ENCODE measurements at places on chromosomes 12 and 14.
A peak's percentile ranks its signal among the peaks of the same experiment; 100 is the strongest.

DNA sequence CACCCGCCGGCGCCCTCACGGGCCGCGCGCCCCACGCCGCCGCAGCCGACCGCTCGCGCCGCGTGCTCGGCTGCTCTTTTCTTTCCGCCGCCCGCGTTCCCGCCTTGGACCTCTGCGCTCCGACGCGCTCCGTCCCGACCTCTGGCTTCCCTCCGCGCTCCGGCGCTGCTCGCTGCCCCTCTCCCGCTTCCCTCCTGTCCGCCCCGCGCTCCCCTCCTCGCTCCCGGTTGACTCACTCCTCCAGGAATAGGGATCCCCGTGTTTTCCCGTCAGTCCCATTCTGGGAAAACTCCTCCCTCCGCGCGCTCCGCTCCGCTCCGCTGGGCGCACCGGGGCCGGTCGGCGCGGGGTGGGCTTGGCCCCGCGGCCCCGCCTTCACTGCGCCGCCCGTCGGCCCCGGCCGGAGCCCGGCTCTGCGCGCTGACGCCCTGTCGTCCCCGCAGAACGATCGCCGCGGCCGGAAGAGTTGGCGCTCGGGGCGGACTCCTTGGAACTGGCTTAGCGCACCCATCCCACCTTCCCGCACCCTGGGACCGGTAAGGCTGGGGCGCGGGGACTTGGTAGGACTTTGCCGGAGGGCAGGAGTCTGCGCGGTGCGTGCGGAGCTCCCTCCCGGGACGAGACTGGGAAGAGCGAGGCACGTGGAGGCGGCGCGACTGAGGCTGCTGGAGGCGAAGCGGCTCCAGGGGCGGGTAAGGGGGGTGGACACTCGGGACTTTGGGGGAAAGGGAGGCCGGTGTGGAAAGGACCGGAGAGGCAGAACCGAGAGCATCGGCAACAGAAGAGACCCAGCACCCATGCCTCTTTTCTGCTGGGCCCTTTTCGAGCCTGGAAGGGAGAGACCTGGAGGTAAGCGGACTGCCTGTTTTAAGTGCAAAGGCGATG is 550 bp downstream of the TEAD4 start:
- DNase-seq: peak; percentile 71

DNA sequence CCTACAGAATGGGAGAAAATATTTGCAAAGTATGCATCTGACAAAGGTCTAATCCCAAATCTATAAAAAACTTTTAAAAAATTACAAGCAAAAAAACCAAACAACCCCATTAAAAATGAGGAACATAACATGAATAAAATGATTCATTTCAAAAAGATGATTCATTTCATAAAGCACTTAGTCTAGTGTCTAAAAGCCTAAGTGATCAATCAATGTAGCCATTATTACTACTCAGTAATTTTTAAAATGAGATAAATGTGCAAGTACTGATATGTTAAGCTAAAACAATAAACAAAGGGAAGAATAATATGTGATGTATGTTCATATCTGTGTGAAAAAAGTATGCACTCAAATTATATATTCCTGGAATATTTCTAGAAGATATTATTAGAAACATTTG is 119.1 kb upstream of the GARIN6 start:
- no peak for DNase-seq

DNA sequence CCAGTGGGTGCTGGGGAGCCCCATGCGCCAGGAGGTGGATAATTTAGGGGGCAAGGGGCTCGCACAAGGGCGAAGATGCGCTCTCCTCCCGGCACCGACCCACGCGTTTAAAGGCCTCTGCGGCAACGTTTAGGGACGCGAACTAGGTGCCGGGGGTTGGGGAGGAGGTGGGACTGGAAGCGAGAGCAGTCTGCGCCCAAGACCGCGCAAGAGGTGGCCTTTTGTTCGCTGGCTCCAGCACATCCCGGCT is 1.3 kb downstream of the SLC38A1 start:
- DNase-seq: no peak

- DNase-seq: no peak
Measured at GRCh38 chr14:69287098-69288010, 27.4 kb downstream of the GALNT16 start.

DNA sequence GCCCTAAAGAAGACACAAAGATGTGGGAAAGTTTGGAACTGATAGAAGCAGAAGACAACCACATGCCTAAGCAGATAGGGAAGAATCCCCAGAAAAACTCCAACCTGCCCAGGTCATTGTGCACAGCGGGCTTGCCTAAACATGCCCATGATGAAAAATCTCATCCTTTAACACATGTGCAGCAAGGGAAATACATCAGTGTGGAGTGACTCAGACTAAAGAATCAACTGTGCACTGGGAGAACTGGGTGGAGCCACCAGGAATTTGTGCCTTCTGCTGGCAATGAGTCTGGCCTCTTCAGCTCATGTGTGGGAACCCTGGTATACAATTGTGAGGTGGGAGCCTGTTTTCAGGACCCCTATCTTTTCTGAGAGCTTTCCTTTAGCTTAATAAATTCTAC is 398.5 kb downstream of the FSCB start:
- no peak for DNase-seq

DNA sequence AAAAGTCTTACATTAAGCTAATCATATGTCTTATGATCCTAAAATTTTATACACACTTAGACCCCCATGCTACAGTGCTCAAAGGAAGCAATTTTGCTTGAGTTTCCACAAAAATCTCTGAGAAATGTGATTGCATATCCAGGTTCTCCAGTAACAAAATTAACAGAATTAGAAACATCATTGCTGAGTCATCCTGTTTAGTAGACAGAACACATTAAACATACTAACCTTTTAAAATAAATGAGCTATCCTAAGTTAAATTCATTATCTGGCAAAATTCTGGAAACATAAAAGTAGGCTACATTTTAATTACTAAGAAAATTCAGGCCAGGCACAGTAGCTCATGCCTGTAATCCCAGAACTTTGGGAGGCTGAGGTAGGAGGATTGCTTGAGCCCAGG is 94.7 kb downstream of the DENND5B start:
- DNase-seq: no peak

DNA sequence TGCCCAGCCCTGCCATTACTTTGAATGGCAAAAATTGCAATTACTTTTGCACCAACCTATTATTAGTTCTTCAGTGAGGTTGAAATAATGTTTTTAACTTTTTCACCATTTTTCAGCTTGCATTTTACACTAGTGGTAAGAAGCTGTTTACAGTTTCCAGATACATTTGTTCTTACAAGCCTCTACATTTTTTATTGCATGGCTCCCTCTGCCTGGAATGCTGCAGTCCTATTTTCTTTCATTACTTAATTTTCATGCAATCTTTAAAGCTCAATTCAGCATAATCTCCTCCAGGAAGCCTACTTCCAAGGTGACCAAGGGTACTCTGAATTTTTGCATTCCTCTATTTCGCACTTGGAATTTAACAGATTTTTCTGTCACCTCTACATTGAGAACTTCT is 33.4 kb downstream of the CCER1 start:
- DNase-seq: no peak

GRCh38 chr14:54676812-54677708 is 110.1 kb downstream of the SAMD4A start:
- no peak for DNase-seq

GRCh38 chr14:24253936-24254335 is 9.0 kb downstream of the TGM1 start:
- DNase-seq: no peak

- no peak for DNase-seq
Measured at GRCh38 chr12:28024231-28024995, 51.9 kb upstream of the PTHLH start.

- DNase-seq: no peak
Measured at GRCh38 chr12:96454396-96454795, 35.0 kb upstream of the CFAP54 start.

GRCh38 chr12:57498132-57498502 is 10.2 kb downstream of the MARS1 start:
- DNase-seq: no peak

DNA sequence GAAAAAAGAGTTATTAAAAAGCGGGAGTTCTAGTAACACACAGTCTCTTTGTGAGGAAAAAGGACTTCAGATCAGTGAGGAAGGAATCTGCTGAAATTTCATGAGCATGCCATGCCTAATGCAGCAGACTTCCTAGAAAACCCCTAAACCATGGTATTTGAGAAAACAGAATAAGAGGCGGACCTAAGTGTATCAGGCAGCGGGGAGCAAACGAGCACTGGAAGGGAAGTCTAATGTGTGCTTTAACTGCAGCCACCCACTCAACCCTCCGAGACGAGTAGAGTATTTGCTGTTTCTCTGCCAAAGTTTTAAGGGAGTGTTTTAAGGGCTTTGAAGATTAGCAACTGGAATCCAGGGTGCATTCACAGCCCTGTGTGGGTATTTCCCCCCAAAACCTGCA is 36.5 kb downstream of the ACADS start:
- no peak for DNase-seq

- DNase-seq: no peak
Measured at GRCh38 chr14:83294941-83295340, 1761.3 kb upstream of the SEL1L start.

GRCh38 chr12:128534906-128535305 is 267.9 kb downstream of the TMEM132C start:
- DNase-seq: no peak

- DNase-seq: peak; percentile 90
Measured at GRCh38 chr12:48788854-48789775, at the start of gene ADCY6. Gene ADCY6, minus strand, starts transcription at chr12:48789089. Its CDS starts 5,655 bp downstream, at chr12:48783434.

GRCh38 chr14:44820230-44820964 is 141.3 kb downstream of the KLHL28 start:
- DNase-seq: no peak

DNA sequence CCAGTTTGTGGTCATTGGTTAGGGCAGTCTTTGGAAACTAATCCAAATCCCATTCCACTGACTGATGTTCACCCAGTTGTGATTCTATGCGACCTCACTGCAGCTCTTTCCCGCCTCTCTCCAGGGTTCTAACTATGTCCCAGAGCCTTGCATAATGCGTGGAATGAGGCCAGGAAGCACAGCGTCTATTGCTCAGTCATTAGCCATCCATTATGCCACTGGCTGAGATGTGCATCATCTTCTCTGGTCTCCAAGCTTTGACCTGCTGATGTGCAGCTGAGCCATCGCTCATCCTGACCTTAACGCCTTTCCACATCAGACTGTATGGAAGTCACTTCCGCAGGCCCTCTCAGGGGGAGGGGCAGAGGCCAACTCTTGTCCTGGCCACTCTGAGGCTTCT is 115.4 kb upstream of the VRK1 start:
- no peak for DNase-seq

GRCh38 chr14:90903101-90903500 is 86.9 kb upstream of the TTC7B start:
- no peak for DNase-seq

DNA sequence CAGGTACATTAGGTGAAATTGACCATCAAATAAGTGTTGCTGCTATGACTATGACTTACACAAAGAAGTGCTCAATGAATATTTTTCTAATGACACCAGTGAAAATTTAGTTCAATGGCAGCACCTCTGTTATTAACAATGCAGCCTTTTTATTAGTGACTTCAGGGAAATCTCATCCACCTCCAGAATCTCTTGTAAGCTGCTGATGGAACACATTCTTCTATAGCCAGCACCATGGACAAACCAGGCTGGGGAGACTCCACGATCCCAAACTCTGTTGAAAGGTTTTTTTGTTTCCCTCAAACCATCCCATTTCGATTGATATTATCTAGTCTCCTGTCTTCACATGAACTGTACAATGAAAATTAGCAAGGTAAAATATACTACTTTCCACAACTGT is 265.9 kb downstream of the ITPR2 start:
- DNase-seq: no peak

DNA sequence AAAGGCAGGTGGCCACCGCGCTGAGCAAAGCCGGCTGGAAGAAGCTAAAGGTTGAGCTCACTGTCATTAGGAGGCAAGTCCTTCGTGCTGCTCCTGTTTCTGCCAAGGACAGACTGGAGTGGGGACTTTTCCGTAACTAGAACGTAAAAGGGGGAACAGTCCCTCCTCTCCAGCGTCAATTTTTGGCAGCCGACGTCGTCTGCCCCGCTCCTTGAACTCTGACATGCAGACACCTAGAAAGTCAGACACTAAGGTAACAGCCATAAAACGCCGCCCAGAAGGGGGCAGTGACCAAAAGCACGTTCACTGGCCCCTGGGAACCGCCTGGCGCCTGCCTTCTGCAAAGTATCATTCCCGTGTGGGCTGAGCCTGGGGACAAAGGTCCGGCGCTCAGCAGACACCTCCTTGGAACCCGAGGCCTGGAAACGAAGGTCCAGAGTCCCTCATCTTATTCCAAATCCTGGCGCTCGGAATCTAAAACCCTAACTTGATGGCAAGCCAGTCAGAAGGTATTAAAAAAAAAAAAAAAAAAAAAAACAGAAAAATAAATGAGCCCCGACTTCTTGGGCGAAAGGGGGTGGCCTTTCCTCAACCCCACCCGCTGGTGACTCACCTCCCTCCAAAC is 1.1 kb upstream of the LRP1 start:
- DNase-seq: peak; percentile 84

- no peak for DNase-seq
Measured at GRCh38 chr12:75970310-75970709, 61.3 kb downstream of the PHLDA1 start.

DNA sequence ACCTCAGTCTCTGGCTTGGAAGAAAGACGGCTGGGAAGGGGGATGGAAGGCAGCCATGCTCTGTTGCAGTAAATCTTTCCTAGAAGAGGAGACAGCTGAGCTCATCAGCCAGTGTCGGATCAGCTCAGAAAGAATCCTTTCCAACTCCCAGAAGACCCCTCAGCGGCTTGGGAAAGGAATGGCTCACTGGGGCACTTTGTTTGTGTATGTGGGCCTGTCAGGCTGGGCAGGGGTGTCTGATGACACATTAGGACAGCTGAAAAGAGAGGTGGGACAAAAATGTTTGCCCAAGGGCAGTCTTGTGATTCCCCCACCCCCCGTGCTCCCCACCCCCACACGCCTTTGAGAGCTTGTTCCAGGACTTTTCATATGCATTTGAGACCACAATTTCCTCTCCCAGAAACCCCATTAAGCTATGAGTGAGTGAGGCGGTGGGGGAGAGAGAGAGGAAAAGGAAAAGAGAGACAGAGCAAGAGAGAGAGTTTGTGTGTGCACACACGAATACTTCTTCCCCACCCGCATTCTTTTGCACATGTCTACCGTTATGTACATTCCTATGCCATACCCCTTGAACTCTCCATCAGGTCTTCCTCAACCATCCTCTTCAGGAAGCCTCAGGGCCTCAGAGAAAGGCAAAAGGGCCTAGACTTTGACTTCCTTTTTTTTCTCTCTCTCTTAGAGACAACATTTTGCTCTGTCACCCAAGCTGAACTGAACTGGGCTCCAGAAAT is 198.9 kb downstream of the ZFP36L1 start:
- no peak for DNase-seq
